Esophagus squamous epithelium (tissue), 5 donors: ENCODE measurements at places on chromosomes 11 and 22.

- no peak for DNase-seq
Observed at GRCh38 chr11:131666617-131667016, 296.2 kb downstream of the NTM start.

DNA sequence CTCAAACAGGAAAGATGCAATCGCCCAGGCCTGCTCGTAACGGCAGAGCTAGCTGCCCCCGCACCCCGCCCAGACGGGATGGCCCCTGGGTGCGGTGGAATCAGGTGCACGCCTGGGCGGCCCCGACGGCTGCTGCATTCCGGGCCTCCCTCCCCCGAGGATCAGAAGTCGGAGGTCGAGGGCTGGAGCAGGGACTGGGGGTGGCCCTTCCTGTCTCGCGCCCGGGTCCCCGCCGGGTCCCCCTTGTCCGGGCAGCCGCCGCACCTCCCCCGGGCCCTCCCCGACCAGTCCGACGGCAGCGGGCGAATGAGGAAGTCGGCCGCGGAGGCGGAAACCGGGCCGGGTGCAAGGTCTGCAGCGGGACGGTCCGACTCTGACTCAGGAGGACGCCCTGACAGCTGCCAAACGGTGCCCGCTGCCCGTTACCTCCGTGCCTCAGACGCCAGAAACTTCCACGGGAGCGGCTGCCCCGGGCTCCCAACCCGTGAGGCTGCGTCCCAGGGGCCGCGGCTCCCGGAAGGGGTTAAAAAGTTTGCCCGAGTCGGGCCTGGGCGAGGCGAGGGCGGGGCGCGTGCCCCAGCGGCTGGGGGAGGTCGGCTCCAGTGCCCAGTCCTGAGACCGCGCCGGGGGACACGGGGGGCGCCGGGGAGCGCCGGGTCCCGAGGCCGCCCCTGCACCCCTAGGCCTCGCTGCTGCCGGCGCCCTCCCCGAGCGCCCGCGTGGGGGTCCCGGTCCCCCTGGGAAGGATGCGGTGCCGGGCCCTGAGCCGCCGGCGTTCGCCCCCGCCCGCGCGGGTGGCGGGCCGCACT, 663 bp downstream of the MYH9 start:
- DNase-seq = no peak

- DNase-seq = no peak
Observed at GRCh38 chr11:77519847-77520246, 46.0 kb upstream of the PAK1 start.

DNA sequence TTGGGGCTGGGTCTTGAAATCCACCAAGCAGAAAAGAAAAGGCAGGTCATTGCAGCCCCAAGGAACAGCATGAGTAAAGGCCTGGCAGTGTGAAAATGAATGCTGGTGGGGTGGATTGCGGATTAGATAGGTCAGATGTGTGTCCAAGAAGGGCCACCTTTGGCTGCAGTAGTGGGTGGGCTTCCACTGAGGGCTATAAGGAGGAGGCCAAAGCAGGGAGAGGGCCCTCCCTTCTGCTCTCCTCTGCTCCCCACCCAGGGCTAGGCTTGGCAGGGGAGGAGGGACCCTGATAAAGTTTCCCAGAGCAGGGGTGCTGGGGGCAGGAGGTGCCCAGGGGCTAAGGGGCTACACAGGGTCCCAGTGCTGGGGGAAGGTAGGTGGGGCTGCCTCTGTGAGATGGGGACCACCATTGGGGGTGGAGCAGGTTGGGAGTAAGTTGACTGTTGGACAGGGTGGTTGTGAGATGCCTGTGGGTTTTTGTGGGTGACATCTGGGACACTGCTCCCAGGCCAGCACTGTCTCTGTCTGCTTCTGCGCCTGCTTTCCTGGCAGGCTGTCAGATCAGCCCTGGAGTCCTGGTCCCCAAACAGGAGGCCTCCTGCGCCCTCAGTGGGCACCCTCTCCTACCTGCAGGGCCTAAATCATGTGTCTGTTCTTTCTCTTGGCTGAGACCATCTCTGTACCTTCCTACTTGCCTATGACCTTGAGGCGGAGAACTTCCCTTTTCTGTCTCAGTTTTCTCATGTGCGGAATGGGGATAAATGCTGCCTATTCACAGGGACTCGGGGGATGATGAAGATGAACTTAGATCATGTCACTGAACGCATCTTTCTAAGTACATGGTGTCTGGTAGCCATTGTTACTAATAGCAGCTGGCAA, 1.9 kb downstream of the CAPN5 start:
- DNase-seq = no peak

DNA sequence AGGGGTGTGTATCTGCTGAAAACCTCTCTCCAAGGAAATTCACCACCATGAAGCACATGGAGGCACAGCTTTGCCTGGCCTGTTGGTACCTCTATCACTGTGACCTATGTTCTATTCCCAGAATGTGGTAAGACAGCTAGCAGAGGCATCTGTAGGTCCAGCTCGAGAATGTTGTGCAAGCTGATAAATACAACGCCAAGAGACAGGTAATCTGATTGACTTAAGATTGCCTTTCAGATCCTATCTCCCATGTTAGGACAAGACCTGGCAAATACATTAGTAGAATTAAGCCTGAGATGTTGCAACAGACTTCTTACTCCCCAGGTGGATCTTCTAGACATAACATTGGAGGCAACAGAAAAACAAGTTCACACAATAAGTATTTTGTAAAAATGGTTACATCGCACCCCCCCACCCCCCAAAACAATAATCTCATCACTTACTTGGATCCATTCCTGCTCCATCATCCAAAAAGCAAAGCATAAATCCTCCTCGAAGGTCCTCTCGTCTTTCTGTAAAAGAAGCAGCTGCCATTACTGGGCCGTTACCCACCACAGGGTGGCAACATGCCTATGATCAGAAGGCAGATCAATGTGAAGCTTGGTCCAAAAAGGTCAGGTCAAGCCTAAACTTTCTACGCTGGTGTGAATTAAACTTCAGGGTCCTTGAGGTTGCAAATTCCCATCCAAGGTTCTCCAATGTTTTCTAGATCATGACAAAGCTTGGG, 18.5 kb downstream of the MORC2 start:
- DNase-seq = no peak

DNA sequence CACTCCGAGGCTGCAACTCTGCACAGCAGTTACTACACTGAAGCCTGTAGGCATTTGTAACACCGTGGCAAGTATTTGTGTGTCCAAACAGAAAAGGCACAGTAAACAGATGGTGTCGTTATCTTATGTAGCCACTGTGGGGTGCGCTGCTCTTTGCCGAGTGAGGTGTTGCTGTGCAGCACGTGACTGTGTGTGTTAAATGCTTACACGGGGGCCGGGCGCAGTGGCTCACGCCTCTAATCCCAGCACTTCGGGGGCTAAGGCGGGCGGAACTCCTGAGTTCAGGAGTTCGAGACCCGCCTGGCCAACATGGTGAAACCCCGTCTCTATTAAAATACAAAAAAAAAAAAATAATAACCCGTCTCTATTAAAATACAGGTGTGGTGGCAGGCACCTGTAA, 11.5 kb downstream of the ZBED4 start:
- no peak for DNase-seq

- DNase-seq = no peak
Observed at GRCh38 chr11:66561178-66561974, 7.0 kb downstream of the CTSF start.

GRCh38 chr11:72012897-72013721, 14.4 kb downstream of the IL18BP start:
- no peak for DNase-seq
